ENCODE measurements at places on chromosomes 2 and 18.

- no peak for DNase-seq
Measured at GRCh38 chr2:203914546-203915182, 21.9 kb upstream of the ICOS start.

DNA sequence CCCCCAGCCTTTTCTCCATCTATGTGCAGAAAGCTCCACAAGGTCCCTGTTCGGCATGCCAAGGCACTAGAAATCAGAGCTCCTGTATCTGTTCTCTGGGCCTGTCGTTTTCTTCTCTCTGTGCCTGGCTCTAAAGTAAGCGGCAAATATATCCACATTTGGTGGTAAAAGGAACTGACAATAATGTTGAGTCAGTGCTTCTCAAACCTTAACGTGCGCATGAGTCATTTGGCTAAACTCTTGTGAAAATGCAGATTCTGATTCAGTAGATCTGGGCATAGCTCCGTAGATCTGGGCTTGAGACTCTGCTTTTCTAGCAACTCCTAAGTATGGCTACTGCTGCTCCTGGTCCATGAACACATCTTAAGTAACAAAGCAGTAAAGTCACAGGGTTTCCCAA lies 16.5 kb upstream of the ACSL3 start:
- peak; percentile 12 for DNase-seq

- DNase-seq = no peak
Measured at GRCh38 chr2:189213250-189213649, 33.7 kb upstream of the COL5A2 start.

DNA sequence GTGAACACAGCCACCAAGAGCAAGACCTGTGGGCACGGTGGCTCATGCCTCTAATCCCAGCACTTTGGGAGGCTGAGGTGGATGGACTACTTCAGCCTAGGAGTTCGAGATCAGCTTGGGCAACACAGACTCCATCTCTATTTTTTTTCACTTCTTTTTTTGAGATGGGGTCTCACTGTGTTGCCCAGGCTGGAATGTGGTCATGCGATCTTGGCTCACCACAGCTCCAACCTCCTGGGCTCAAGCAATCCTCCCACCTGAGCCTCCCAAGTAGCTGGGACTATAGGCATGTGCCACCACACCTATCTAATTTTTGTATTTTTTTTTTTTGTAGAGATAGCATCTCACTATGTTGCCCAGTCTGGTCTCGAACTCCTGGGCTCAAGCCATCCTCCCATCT lies 54.4 kb upstream of the SPRED2 start:
- no peak for DNase-seq

DNA sequence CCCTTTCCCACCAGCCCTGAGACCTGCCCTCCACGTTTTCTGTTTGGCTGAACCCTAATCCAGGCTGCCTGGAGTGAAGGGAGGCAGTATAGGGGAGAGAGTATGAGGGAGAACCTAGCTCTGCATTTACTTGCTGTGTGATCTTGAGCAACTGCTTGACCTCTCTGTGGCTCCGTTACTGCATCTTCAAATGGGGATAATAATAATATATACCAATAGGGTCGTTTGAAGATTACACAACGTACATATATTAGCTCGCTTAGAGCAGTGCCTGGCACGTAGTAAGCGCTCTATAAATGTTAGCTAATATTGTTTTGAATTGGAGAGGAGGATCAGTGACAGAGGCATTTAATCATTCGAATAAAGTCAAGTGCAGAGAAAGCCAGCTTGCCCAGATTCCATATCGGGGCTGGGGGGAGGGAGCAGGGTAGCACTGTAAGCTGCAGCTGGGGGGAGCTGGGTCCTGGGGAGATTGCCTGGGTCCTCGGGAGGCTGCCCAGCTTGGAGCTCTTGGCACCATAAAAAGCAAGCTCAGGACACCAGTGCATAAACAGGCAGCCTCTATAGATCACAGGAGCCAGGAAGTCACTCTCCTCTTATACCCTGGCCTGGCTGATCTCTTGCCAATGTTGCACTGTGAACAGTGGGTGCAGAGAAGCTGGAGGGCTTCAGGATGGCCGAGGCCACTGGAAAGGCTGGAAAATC lies 19.1 kb downstream of the KCNK3 start:
- no peak for DNase-seq

DNA sequence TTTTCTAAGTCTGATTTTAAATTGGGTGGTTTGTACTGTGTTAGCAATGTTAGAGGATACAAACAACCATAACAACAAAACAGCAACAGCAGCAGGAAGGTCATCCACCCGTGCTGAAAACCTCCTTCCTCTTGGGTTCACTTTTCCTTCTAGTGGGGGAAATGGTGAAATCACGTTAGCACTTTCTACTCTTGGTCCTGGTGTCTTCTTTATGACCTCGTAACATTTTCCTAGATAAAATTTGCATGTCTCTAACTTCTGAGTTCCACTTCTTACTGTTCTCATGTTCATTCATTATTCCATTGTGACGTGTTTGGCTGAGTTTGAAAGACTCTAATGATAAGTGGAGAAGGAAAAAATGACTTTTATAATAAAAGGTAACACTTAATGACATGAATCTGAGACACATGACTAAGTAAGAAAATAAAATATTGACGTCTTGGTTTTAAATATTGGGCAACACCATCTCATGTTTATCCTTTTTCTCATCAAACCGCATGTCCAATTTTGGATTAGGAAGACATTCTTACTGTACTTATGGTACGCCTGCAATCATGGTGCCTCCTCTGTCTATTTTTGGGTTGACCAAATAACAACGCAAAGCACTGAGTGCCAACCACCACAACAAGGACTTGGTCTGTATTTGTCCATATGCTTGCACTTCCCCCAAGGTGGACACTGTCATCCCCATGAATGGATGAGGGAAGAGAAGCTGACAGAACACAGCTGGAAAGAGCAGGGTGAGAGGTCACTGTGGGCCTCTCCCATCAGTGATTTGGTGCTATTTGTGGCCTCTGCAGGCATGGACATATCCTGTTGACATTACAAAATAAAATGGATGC lies 25.7 kb upstream of the IL1R1 start:
- DNase-seq = no peak

- DNase-seq = no peak
Measured at GRCh38 chr2:171411791-171412483, 21.9 kb downstream of the METTL8 start.

GRCh38 chr2:234091883-234092282 lies 41.4 kb downstream of the SPP2 start:
- no peak for DNase-seq

DNA sequence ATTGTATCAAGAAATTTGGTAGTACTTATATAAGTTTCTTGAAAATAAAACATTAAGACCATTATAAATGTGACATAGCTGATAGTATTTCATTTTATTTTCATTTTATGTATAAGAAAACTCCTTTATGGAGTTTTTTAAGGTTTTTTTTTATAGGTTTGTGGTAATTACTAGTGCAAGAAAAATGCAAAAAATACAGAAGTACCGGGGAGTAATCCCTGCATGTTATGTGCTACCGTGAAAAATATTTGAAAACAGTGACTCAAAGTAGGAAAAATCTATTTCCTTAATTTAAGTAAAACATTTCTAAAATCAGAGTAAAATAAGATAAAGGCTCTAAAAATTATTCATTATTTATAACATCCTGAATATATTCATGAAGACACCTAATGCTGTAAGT lies 21.6 kb downstream of the ZSWIM2 start:
- DNase-seq = no peak

- DNase-seq = no peak
Measured at GRCh38 chr2:216351172-216351925, 20.9 kb downstream of the MARCHF4 start.

- no peak for DNase-seq
Measured at GRCh38 chr18:11826836-11827235, 24.4 kb upstream of the CHMP1B start.

DNA sequence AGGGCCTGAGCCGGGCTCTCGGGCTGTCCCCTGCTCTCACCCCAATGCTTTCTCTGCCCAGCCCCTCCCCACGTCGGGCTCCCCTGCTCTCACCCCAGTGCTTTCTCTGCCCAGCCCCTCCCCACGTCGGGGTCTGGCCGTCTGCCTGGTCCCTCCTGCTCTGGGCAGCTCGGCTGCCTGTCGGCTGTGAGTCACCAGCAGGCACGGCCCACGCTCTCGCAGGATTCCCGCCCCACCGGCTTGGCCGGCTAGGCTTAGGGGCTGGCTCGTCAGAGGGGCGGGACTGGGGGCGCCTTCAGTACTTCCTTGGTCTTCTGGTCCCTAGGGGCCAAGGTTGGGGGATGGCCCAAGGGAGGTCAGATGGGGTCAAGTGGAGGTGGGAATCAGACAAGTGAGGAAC lies 3.3 kb downstream of the BOK start:
- no peak for DNase-seq

- DNase-seq = no peak
Measured at GRCh38 chr18:50559752-50560680, at the start of gene MAPK4. TSS of gene MAPK4 (plus strand) at chr18:50560087. CDS start at chr18:50663959, 103,872 bp downstream.

DNA sequence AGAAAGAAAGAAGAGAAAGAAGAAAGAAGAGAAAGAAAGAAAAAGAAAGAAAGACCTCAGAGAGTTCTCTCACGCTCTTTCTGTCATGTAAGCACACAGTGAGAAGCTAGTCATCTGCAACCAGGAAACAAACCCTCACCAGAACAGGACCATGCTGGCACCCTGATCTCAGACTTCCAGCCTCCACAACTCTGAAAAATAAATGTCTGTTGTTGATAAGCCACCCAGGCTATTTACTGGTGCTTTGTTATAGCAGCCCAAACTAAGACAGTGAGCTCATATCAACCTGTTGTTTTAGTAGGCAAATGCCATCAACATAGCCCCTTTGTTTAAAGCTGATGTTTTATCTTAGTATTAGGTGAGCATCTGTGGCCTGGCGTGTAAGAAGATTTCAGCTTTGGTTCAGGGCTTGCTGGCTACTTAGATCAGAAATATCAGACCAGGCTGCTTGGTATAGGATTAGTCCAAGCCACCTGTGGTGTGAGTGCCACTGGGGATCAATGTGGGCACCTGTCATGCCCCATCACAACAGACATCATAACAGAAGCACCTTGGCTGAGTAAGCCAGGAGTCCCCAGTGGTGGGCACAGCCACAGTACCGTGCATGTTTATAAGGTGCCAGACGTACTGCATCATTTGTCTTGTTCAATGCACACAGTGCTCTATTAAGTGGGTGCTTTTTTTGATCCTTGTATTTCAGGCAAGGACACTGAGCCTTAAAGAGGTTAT lies 94.4 kb downstream of the LBH start:
- no peak for DNase-seq

GRCh38 chr2:236631281-236631855 lies 61.7 kb downstream of the ACKR3 start:
- DNase-seq = no peak

DNA sequence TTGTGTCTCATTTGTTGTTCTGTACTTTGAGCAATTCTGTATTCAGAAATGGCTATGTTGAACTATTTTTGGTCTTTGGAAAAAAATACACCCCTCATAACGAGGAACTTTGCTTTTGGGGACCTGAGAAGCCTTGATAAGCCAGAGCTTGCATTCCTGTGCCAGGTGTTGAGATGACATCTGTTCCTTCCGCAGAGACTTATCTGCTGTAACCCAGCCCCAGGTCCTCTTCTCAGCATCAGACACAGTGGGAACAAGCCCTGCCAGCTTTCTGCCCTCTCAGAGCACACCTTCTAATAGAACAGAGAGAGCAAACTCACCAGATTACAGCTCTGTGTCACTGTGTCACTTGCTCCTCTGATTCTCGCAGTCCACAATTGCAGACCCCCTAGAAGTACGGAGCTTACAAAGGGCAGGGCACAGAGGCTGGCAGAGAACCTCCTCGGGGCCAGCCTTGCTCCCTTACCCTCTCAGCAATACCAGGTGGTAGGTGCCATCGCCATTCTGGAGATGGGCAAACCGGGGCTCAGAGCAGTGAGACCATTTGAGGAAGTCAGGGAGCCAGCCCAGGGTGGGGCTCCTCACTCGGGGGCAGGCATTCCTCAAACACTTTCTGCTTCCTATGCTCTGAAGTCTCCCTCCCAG lies 97.4 kb downstream of the DDX1 start:
- no peak for DNase-seq

DNA sequence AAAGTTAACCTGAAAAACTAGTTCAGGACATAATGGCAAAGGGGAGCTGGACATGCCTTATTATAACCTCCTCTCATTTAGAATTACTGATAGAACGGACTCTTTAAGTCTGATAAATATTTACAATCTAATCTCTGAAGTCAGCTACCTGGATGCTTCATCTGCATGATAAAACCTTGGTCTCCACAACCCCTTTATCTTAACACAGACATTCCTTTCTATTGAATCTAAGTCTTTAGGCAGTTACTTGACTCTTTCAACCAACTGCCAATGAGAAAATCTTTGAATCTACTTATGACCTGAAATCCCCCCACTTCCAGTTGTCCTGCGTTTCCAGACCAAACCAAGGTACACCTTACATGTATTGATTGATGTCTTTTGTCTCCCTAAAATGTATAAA lies 191.2 kb upstream of the LRRTM4 start:
- DNase-seq = no peak

DNA sequence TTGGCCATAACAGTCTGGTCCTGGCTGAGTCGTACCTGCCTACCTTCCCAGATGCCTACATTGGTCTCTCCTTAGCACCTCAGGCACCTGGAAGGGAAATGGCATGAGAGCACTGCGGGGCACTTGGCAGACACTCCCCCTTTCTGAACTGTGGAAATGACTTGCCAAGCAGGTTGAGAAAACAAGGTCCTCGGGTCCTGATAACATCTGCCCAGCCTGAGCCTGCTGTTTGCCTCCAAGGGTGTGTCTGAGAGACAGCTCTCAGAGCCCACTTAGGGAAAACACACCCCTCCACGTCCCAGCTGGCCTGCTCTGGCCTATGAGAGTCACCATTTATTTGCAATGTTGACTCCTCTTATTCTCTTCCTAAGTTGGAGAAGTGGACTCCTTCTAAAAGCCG lies 10.5 kb downstream of the FAM110C start:
- DNase-seq = no peak

DNA sequence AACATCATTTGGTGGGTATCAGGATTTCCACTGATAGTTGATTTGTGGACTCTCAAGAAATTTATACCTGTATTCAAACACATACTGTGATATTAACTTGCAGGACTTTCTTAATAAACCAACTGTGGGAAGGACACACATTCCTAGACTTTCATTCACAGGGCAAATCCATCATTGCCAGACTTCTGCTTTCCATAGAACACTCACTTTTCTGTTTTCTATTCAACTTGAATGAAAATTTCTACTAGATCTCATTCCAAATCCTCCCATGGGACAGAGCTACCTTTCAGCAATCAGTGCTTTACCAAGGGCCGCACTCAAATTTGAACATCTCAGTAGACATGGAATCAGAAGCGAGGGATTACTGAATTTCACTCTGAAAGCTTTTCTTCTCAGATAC lies 612.5 kb downstream of the IRS1 start:
- DNase-seq = no peak

DNA sequence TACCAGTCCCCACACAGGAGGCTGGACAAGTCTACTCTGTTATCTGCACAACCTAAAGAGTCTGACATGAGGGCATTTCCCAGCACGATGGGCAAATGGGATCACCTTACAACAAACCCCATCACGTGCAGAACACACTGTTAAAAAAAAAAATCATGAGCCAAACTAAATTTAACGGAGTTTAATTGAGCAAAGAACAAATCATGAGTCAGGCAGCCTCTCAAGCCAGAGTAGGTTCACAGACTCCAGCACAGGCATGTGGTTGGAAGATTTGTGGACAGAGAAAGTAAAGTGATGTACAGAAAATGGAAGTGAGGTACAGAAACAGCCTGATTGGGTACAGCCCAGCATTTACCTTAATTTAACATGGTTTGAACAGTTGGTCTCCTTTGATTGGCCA lies 59.9 kb downstream of the KYNU start:
- no peak for DNase-seq

- DNase-seq = peak; percentile 17
Measured at GRCh38 chr2:235779444-235779896, 285.6 kb downstream of the AGAP1 start.

- no peak for DNase-seq
Measured at GRCh38 chr2:240554767-240555493, 2.9 kb downstream of the ANKMY1 start.

GRCh38 chr2:168244318-168244717 lies 3.1 kb downstream of the STK39 start:
- DNase-seq = no peak

Measured in GDM1 (cell line).